ENCODE measurements at places on chromosomes 7 and 10.

DNA sequence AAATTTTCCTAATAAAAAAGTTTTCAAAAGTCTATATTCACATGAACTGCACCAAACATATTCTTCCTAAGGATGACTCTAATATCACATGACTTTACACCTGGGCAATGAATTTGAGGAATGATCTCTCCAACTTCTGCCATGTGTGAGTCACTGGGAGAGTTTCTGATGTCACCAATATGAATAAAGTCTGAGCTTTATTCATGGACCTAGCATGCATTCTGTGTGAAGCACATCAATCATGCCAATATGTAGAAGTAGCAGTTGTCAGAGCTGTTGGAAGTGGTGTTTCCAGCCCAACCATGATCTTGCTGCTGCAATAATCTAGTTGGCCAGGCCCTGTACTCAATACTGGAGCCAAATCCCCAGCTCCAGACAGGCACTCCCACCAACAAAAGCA lies 91.7 kb upstream of the IFRD1 start:
- DNase-seq, result no peak

GRCh38 chr10:26843736-26844135 lies 17.0 kb downstream of the ABI1 start:
- DNase-seq, result no peak

GRCh38 chr7:139041378-139042085 lies 5.7 kb upstream of the ZC3HAV1L start:
- DNase-seq, result no peak

- DNase-seq, result no peak
Observed at GRCh38 chr7:152867502-152867874, 107.9 kb downstream of the ACTR3B start.

- no peak for DNase-seq
Observed at GRCh38 chr7:78015574-78016260, 217.1 kb downstream of the PHTF2 start.

- DNase-seq, result no peak
Observed at GRCh38 chr7:87414794-87415188, 60.7 kb downstream of the ABCB4 start.

- DNase-seq, result no peak
Observed at GRCh38 chr7:24707988-24708615, 49.2 kb downstream of the GSDME start.

- DNase-seq, result no peak
Observed at GRCh38 chr7:2201686-2202360, 30.9 kb downstream of the MAD1L1 start.

DNA sequence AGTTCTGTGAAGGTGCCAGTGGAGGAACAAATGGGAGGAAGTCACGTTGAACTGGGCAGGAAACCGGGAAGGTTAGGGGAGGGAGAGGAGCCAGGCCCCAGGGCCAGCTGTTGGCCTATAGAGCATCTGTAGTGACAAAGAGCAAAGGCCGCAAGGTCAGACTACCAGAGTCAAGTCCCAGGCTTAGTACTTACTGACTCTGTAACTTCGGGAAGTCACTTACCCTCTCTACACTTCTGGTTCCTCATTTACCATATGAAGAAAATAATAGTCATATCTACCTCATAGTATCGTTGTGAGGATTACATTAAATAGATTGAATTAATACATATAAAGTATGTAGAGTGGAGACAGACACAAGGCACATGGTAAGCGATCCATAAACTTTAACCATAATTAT lies 101.8 kb upstream of the FZD1 start:
- no peak for DNase-seq

- no peak for DNase-seq
Observed at GRCh38 chr7:55296070-55296469, 69.1 kb upstream of the LANCL2 start.

GRCh38 chr10:31152421-31153135 lies 120.9 kb upstream of the ZNF438 start:
- DNase-seq, result no peak

DNA sequence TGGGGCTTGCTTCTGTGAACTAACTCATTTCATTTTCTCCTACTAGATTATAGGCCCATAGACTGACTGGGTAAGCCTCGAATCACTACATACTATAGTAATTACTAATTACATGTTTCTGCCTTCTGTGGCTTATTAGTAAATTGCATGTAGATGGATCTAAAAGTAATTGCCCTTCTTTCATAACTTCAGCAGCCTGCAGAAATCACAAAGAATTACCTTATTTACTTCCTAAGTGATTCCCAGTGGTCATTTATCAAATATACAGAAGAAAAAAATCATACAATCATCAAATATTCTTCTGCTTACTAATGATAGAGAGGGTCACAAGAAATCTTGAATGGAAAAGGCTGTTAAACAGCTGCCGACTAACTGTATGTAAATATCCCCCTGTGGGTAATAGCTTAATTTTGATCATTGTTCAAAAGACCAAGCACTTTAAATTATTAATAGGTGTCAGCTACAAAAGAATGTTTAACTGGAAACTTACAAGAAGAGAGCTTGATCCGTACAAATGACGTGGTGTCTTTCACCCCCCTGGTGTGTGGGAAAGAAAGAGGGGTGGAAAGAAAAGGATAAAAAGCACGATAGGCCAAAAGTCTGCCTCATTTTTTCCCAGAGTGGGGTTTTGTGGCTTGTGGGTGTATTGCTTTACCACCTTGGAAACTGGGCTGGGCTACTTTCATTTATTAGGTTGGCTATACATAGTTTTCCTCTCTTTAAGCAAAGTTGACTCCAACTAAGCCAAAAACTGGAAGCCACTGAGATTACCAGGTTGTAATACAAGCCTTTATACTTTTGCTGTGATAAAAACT lies 361.8 kb upstream of the ZMIZ1 start:
- DNase-seq, result no peak

DNA sequence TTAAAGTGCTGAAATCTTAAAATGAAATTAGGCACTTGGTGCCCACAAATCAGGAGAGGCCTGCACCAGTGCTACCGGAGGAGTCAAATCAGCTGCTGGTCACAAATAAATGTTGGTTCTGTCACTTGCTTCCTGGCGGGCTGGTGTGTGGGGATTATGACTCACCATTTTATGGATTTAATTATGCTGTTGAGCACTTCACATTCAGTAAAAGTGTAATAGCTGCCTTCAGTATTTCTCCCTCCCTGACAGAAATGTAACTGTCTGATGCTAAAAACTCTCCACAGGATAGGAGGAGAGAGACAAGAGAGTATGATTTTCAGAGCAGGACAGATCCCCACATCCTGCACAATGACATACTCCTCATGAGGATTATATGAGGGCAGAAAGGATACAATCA lies 186.0 kb downstream of the JAZF1 start:
- DNase-seq, result no peak

GRCh38 chr7:22109761-22110160 lies 164.1 kb upstream of the CDCA7L start:
- DNase-seq, result no peak

DNA sequence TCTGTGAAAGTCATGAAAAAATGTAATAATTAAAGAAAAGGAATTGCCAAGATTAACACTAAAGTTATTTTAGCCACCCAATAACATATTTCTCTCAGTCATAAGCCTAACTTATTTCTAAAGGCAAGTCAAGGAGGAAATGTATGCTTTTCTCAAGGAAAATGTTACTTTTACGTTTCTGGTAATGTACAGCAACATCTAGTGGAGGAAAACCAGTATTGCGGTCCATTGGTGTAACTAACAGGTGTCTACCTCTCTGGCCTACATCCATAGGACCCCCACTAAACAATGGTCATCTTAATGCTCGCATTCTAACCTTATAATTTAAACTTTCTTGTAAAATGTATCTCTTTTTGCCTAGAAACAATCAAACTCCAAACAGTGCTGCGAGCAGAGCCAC lies 437.5 kb downstream of the KIF20B start:
- no peak for DNase-seq

GRCh38 chr10:125684581-125684980 lies 1.6 kb upstream of the TEX36 start:
- no peak for DNase-seq

DNA sequence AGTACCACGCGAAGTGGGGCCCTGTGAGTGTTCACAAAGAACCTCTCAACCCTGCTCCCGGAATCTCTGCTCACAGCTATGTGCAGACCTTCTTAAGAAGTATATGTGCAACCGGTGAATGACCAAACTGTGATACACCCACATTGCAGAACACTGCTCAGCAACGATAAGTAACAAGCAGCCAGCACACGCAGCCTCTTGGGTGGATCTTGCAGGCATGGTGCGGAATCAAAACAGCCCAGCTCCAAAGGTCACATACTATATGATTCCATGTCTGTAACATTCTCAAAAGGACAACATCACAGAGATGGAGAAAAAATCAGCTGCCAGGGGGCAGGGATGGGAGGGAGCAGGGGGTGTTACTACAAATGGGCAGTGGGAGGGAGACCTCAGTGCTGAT lies 101.6 kb downstream of the DLG5 start:
- DNase-seq, result no peak

- peak; percentile 35 for DNase-seq
Observed at GRCh38 chr7:12584930-12585329, 14.4 kb downstream of the SCIN start.

GRCh38 chr7:146864644-146865043 lies 748.0 kb downstream of the CNTNAP2 start:
- no peak for DNase-seq

DNA sequence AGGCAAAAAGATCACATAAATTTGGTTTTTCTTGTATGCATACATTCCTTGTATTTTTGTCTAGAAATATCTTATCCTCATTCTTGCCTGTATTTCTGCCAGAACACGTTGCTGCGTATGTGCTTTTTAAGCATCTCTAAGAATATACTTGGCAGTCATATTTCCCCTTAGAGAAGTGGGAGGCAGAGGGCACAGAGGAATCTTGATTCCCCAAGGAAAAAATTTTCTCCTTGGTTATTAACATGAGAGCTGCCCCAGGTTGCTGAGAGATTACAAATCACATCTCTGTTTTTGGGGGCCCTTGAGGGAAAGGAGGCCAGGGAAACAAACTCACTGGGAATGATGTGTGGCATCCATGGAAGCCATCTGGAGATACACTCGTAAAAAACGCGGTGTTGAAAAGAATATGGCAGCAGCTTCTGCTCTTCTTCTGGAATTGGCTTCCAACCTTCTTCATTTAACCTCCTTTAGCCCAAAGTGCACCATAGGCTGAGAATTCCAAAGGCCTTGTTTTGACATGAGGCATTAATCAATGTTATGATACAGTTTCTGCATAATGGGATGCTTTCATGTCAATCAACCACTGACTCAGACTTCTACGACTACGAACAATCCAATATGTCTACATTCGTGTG lies 684.3 kb upstream of the SORCS1 start:
- DNase-seq, result no peak

- DNase-seq, result no peak
Observed at GRCh38 chr10:95896071-95896850, 11.5 kb upstream of the CC2D2B start.

DNA sequence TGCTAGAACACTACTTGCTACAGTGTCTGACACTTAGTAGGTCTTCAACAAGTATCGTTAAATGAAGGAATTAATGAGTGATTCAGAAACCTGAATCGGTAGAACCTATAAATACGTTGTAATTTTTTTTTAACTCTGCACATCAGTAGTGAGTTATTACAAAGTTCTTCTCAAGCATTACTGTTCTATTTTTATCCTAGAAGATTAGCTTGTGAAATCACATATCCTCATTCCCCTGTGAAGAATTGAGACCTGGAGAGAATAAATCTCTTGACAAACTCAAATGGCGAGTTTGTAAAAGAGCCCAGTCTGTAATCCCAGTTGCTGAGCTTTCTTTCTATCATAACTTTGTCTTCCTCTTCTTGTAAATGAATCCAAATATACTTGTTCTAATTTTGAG lies 34.7 kb downstream of the HYAL4 start:
- no peak for DNase-seq

- peak; percentile 74 for DNase-seq
Observed at GRCh38 chr10:100346351-100346764, 675 bp upstream of the SCD start.

DNA sequence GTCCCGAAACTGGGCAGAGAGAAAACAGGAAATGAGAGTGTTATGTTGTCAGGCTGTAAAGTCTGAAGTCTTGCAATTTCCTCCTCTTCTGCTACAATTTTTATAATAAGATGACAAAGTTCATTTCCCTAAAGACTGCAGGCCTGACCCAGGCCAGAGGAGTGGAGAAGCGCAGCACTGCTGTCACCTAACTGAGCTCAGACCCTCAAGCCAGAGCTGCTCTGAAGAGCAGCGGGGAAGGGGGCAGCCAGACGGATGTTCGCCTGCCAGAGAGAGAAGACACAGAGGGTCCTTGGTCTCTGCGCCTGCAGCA lies 12.6 kb upstream of the AOAH start:
- no peak for DNase-seq

GRCh38 chr7:28520074-28521015 lies 108.0 kb downstream of the CREB5 start:
- DNase-seq, result no peak

DNA sequence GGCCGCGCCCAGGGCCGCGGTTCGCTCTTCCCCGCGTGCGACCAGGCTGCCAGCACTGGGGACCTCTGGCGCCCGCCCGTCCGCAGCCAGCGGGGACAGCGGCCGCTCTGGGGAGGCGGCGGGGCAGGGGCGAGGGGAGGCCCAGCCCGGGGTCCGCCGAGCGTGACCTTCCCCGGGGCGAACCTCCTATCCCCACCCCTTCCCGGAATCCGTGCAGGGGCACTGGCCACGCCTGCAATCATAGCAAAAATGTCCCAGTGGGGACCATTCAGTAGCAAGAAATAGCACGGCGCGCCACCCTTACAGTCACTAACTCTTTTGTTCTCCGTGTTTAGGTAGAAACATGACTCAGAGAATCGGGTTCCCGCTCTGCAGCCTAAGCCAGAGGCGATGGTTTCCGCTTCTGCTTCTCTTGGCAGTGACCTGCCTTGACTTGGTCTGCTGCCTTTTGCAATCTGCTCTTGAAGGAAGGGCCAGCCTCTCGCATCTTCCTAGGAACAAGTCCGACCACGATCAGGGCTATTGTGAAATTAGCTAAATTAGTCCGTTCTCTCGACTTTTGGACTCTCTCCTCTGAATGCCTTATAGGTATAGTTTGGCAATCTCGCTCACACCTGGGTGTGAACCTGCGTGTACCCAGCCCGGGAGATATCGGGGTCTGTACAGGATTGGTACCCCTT lies 79.3 kb upstream of the ACBD5 start:
- peak; percentile 16 for DNase-seq

GRCh38 chr10:90751107-90751997 lies 106.5 kb downstream of the HTR7 start:
- peak; percentile 33 for DNase-seq

GRCh38 chr10:122164023-122164601 lies 107.0 kb upstream of the BTBD16 start:
- no peak for DNase-seq

DNA sequence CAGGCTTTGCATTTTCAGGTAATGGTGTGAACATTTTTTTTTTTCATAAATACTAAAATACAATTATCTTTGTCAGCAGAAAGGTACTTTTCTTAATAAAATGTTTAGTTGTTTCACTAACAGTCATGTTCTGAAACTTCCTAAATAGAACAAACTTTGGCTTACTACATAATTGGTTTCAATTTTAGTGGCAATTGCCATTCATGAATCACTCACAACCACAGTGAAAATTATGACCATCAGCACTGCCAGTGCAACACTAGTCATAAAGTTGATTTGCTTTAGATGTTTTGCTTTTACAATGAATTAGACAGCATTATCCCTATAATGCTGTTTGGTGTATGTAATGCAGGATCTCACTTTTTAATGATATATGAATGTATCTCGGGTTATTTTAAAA lies 297.6 kb upstream of the PLXDC2 start:
- no peak for DNase-seq

- DNase-seq, result no peak
Observed at GRCh38 chr7:43303740-43304241, 191.3 kb downstream of the HECW1 start.

Data from stimulated activated naive B cell treated with anti-CD40 and anti-IgM and Interleukin-4, amounts not matched to agents 10 μg/mL and 1 μg/mL and 100 μg/mL, for 72 hours (primary cell).